T follicular helper cell (primary cell): ENCODE measurements at places on chromosomes 12 and 14.

DNA sequence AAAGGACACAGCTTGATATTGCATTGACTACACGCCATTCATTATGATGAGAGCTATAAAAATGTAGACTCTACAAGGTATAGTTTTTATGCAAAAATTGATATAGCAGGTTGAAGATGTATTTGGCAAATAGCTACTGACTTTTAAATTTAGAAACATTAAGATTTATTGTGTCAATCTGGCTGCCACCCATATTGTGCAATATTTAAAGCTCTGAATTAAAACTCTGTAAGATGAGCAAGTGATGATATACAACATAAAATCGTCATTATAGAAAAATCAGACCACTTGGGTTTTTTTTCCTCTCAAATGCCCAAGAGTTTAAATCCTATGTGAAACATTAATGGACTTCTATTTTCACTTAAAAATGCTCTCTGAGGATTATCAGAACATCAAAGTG is 36.8 kb upstream of the E2F7 start:
- no peak for DNase-seq

- no peak for DNase-seq
Observed at GRCh38 chr14:82759656-82760055, 1226.0 kb upstream of the SEL1L start.

GRCh38 chr14:99685151-99685591 is 1.1 kb downstream of the CYP46A1 start:
- DNase-seq = no peak

DNA sequence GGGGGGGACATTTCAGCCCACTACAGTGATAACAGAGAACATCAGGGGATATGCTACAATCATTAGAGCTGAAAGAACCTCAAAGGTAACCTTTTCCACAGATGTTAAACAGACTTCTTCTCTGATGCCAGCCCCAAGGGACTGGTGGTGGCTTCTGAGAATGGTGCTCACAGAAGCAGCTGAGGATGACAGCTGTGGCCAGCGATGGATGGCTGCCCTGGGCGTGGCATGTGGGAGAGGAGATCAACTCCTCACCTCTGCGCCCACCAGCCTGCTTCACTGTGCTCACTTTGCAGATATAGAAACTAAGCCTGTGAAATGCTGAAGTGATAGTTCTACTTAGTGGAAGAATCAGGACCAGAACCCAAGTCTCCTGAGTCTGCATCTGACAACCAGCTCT is 33.0 kb downstream of the FOXN3 start:
- DNase-seq = no peak

DNA sequence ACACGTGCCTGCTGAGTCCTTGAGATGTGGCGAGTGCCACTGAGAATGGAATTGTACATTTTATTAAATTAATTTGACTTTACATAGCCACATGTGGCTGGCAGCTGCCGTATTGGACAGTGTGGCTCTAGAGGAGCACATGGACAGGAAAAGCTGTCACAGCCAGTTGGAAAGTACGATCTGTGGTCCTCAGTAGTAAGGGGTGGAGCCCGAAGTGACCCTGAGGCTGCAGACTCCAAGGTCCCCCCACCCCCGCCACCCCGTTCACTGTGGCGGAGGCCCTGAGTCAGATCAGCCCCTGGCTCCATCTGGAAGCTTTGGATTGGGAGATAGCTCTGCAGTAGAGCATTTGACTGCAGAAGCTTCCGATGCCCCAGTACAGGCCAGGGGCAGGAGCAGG is 25.8 kb upstream of the BEGAIN start:
- no peak for DNase-seq

- no peak for DNase-seq
Observed at GRCh38 chr14:64324461-64324860, 30.3 kb upstream of the ESR2 start.

DNA sequence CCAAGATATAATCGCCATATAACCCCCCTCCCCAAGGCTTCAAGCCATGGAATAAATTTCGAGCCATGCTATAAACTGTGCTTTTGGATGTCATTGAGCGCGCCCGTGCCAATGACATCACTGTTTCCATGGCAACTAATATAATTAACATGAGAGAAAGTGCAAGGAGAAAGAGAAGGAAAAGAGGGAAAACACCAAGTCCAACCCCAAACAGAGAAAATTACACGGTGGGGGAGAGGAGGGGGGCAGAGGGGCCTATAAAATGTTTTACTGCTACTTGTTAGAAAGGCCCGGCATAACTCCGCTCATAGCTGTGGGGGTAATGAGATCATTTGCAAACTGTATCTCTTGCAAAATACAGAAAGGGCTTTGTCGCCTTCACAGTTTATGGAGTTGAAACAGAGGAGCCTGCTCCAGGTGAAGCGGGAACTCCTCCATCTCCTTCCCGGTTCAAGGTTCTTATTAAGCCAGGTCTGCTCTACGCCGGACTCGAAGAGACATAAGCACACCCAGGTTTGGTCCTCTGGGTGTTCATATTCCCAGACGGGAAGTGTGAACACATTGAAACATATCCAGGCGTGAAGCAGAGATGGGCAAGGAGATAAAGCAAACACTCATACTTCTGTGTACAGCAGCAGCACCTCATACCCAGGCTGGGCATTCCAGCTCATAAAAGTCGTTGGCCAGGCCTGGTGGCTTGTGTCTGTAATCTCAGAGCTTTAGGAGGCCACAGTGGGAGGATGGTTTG is 99.1 kb upstream of the MAP1LC3B2 start:
- no peak for DNase-seq

- DNase-seq = no peak
Observed at GRCh38 chr14:95054346-95055280, 102.7 kb downstream of the DICER1 start.

- DNase-seq = no peak
Observed at GRCh38 chr14:25132094-25132493, 82.1 kb upstream of the STXBP6 start.

DNA sequence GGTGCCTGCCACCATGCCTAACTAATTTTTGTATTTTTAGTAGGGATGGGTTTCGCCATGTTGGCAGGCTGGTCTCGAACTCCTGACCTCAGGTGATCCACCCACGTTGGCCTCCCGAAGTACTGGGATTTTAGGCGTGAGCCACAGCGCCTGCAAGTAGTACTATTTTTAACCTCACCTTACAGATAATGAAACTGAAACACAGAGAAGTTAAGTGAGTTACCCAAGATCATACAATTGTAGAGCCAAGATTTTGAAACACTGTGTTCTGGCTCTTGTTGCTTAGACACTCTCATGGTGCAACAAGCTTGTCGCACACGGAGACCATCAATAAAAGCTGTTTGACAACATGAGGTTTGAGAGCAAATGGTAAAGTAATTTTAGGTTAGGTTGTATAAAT is 159.1 kb upstream of the LMNTD1 start:
- no peak for DNase-seq

DNA sequence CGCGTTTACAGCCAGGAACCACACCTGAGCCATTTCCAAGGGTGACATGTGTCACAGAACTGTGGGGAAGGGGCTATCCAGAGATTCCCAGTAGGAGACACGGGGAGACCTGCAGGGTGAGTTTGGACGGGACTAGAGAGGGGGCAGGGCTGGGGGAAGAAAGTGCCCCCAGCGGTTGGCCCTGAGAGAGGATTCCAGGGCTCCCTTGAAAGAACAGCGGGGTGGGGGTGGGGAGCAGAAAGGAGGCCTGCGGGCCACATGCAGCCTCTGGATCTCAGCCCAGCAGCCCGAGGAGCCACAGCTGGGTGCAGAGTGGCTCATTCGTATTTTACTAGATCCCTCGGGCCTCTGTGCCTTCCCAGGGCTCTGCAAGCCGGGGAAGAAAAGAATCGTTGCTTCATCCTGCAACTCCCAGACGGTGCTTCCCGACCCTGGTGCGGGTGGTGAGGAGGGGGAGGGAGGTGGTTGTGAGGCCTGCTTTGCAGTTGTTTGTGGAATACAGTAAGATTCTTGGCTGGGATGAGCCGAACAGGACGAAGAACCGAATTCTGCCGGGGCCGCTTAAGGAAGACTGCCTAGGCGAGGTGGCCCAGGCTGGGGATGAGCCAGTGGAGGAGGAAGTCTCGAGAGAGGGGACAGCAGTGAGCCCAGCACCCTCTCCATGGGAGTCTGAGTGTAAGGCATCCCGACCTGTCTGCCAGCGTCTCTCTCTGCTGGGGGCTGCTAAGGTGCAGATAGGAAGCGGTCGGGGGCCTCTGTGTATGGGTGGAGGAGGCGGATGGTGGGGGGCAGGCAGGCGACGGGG is 36.1 kb upstream of the ANKRD9 start:
- no peak for DNase-seq

GRCh38 chr14:64464651-64465050 is 648 bp upstream of the AKAP5 start:
- DNase-seq = no peak

DNA sequence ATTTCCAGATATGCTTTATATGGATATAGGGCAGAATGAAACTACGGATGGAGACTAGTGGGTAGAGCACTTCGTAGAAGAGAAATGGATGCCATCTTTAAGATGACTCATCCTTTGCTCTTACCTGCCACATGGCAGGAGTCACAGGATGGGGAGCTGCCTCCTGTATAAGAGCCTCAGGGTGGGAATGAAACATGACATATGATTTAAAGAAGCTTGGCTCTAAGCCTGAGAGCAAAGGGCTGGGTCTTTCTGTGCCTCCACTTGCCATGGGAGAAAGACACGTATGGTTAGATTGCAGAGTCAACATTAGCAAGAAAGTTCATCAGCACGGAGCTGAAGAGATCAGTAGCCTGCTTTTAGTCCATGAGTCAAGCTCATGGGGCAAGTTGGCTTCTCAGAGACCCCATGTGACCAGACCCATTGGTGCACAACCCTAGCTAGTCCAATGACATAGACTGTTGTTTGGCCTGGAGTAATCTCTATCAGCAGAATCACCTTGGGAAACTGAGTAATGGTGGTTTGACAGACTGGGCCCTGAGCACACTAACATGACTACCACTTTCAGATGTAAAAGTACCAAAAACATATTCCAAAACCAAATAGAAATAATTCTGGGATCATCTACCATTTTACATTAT is 38.1 kb upstream of the IL22 start:
- DNase-seq = no peak

- no peak for DNase-seq
Observed at GRCh38 chr14:89619596-89619995, 202.6 kb upstream of the FOXN3 start.

DNA sequence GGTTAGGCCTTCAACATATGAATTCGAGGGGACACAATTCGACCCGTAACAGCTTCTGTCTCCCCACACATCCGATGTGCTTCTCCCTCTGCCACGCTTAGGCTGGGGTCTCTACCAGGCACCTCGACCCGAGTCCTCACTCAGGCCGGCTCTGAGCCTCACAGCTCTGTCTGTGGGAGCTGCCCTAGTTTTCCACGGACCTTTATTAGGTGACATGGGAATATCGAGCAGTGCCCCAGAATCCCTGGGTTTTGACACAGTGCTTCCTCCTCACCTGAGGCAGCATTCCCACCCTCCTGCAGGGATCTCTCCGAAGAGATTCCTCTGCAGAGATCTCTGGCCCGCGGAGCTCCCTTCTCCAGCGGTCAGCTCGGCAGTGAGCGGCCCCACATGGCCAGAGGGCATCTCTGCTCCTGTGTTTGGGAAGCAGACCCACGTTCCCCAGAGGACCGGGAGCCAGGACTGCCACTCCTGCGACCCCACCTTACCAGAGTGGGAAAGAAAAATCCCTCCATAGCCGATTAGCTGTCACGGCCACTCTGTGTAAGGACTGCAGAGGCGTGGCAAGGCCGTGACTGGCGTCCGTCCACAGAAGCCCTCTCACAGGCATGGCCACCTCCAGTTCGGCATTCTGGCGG is 21.2 kb downstream of the ZBTB42 start:
- DNase-seq = no peak
